ENCODE measurements at places on chromosomes 11 and 22.

GRCh38 chr11:6498121-6498520, 1.0 kb downstream of the DNHD1 start:
- DNase-seq, result no peak

GRCh38 chr11:121255473-121256125, 37.0 kb upstream of the SC5D start:
- DNase-seq, result no peak

- no peak for DNase-seq
Observed at GRCh38 chr11:1899090-1899489, 7.4 kb upstream of the PRR33 start.

DNA sequence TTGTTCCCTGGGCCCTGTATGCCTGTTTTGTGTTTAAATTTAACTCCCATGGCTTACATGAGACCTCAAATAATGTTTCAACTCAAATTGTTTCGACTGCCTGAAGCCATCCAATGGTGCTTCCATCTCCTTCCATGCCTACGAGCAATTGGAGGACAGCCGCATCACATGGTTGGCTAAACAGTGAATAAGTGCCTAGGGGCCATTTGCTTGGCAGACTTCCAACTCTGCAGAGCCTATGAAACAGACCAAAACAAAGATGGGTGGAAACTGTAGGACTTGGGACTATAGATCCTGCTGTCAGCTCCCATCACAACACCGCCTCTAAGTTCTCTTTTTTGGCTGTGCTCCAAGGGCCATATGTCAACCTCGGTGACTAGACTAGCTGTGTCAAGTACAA, 84.1 kb downstream of the PARVA start:
- DNase-seq, result no peak

DNA sequence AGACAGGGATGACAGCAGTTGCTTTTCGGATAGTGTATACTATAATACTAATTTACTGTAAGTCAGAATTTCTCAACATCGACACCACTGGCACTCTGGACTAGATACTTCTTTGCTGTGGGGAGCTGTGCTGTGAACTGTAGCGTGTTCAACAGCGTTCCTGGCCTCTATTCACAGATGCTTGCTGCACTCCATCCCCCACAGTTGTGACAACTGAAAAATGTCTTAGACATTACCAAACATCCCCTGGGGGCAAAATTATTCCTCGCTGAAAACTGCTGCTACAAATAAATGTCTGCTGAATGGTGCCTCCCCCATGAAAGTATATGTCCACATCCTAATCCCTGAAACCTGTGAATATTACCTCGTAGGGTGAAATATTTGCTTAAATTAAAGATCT, 7.5 kb upstream of the SLC15A3 start:
- DNase-seq, result no peak

GRCh38 chr11:127242676-127243075, 242.1 kb upstream of the KIRREL3 start:
- no peak for DNase-seq

DNA sequence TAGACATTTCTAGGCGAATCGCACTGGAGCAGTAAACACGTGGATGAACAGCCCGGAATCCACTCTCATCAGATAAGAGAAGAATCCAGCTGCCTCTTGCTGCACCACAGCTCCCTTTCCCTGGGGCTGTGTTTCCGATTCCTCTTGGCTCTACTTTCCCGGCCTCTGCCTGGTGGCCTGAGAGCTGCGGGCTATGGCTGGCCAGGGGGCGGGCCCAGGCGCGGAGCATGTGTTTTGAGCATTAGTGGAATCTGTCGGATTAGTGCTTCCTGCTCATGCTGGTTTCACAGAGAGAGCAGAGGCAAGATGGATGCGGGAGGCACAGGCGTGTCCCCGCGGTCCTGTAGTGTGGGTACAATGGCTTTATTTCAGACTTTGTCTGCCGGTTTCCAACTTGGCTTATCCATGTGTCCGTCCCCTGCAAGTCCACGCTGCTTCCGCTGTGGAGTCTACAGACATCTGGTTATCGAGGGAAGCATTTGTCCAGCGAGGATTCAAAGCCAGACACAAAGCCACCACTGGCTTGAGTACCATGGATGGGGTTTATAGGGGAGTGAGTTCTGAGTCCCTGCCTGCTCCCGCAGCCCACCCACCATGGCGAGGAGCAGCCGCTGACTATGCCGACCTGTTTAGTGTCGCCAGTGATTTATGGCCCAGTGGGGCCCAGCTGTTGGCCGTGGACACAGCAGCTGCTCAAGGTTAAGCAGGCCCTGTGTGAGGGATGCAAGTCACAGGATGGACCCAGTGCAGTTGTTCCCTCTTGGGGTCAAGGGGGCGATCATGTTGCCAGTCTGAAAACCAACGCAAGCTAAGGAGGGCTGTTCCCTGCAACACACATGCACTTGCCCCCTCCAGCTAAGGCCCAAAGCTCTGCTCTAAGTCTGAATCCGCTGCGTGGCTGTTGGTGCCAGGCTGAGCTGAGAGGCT, 43.3 kb upstream of the EP300 start:
- DNase-seq, result no peak

DNA sequence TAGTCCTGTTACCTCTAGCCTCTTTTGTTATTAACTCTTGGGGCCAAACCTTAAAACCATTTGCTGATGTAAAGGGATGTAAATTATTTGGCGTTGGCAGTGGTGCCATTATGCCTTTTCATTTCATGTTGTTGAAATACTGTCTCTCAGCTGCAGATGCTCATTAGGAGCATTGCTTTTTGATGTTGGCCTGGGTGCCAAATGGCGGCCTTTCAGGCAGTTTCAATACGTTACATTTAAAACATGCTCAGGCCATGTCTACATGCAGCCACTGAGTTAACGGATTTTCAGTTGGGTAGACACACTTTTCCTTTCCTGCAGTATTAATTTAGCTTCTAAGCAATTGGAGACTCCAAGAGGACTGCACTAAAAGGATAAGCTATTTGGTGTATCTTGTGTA, 5.3 kb downstream of the NCAM1 start:
- DNase-seq, result no peak
